ENCODE measurements at places on chromosomes 6 and 20. TPM values are rescaled to one million over a fixed set of nuclear protein-coding genes. Genes with fewer than 3 reads are reported as not detected.

GRCh38 chr20:53741726-53742028, 148.0 kb upstream of the ZNF217 start:
- DNase-seq, result no peak

DNA sequence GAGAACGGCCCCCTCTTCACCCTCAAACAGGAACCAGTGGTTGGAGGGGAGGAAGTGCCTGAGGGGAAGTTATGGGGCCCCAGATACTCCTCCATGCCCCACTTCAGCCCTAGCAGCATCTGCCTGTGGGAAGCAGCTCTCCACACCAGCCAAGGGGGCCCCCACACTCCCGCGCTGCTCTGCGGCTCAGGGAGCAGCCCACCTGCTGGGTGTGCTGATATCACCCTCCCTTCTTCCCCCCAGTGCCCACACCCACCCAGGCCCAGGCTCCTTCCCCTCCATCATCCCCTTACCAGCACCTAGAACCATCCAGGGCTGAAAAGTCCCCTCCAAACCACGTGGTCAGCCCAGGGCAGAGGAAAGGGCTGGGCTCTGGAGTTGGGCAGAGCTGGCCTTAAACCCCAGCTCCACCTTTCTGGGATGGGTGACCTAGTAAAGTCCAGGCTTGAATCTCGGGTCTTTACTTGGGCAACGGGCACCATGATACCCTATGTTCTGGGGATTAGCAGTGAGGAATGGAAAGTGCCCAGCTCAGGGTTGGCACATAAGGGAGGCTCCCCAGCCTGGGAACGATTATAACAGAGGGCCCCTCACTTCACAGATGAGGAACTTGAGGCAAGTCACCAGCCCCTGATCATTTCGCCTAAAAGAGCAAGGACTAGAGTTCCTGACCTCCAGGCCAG, 663 bp downstream of the LST1 start:
- no peak for DNase-seq

GRCh38 chr6:121506761-121507754, 71.6 kb downstream of the GJA1 start:
- peak; percentile 85 for DNase-seq

DNA sequence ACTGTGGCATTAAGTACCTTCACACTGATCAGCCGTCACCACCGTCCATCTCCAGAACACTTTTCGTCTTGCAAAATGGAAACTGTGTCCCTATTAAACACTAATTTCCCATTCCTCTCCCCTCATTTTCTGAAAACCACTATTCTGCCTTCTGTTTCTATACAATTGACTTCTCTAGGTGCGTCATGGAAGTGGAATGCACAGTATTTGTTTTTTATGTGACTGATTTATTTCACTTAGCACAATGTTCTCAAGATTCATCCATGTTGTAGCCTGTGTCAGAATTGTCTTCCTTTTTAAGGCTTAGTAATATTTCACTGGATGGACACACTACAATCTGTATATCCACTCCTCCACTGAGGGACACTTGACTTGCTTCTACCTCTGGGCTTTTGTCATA, 53.8 kb upstream of the PDE10A start:
- no peak for DNase-seq

DNA sequence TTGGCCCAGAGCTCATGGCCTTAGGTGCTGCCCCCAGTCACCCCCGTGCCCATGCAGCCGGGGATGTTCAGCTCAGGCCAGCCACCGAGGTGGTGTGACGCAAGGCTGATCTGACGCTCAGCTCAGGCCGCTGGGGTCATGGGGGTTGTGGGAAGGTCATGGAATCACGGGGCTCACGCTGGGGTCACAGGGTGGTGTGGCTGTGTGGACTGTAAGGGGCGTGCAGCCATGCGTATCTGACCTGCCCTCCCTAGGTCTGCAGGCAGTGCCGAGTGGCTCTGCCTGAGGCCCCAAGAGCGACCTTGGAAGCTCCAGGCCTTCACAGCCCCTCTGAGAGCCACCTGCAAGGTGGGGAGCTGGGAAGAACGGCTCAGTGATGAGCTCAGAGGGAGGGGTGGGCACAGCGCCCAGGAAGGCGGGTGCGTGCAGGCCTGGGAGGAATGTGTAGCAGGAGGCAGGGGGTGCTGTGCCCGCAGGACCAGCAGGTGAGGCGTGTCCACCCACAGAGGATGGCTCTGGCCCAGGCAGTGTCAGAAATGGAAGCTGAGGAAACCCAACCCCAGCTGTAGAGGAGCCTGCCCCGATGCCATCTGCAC, 27.8 kb downstream of the CHRNA4 start:
- no peak for DNase-seq

DNA sequence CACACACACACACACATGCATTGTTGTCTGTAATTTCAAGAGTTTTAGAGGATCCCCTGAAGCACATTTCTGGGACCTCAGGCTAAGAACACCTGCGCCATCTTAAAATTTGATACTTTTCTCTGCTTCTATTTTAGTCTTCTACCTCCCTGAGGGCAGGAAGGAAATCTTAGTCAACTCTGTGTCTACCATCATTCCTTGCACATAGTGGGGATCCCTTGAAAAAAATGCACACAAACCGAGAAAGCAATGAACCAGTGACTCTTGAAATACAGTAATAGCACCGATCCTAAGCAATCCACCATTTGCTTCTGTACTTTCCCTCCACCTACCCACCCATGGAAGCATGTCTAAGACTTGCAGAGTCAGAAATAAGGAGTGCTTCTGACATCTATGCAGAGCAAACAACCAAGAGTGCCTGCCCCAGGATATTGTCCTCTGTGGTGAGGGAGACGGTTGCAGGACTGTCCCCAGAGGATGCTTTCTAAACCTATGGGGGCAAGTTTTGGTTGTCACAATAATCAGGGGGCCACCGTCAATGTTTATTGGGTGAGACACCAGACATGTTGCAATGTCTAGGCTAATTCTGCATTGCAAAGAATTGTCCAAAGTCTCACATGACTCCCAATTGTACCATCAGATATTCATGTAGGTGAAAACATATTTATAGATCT, 208.0 kb upstream of the TAB2 start:
- no peak for DNase-seq

- no peak for DNase-seq
These were observed 29.9 kb downstream of the SEL1L2 start for GRCh38 chr20:13960525-13960924.

Gene GABBR1
- total RNA-seq, result 6.4 TPM

DNA sequence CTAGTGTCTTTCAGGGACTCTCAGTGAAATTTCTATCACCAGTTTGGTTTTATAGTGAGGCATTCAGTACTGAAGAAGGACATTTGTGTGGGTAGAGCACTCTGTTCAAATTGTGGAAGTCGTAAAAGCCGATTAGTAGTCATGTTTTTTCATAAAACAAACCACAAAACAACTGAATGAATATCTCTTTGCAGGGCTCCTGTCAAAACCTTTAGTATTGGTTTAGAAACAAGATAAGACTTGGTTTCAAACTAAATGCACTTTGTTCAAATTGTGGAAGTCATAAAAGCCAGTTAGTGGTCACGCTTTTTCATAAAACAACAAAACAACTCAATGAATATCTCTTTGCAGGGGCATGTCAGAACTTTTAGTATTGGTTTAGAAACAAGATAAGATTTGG, 23.8 kb downstream of the ADGRF4 start:
- DNase-seq, result no peak

Gene PPP1R14C
- 26.3 TPM for total RNA-seq

Gene PAX1
- not detected for total RNA-seq

- DNase-seq, result no peak
These were observed 159.8 kb upstream of the CDH4 start for GRCh38 chr20:61092251-61092650.

DNA sequence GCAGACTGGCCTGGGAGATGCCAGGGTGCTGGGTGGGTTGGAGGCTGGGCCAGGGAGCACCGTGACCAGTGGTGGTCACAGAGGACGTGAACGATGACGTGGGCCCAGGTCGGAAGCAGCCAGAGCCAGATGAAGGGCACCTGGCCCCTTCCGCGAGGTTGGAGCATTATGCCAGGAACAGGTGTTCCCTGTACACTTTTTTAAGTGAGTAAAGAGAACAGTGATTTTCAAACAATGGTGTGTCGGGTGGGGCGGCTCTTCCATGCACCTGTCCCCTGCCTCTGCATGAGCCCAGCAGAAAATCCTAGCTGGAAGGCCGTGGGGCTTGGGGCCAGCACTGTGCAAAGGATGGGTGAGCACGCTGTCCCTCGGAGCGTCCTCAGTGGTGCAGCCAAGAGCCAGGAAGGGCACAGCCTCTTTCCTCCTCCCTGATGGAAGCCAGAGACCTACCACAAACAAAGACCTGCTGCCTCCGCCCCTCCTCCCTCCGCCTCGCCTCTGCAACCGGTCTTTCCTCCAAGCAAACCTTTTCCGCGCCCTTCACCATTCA, 350.5 kb downstream of the ZFAND3 start:
- no peak for DNase-seq

GRCh38 chr20:50260479-50261221, 70.0 kb downstream of the CEBPB start:
- no peak for DNase-seq

DNA sequence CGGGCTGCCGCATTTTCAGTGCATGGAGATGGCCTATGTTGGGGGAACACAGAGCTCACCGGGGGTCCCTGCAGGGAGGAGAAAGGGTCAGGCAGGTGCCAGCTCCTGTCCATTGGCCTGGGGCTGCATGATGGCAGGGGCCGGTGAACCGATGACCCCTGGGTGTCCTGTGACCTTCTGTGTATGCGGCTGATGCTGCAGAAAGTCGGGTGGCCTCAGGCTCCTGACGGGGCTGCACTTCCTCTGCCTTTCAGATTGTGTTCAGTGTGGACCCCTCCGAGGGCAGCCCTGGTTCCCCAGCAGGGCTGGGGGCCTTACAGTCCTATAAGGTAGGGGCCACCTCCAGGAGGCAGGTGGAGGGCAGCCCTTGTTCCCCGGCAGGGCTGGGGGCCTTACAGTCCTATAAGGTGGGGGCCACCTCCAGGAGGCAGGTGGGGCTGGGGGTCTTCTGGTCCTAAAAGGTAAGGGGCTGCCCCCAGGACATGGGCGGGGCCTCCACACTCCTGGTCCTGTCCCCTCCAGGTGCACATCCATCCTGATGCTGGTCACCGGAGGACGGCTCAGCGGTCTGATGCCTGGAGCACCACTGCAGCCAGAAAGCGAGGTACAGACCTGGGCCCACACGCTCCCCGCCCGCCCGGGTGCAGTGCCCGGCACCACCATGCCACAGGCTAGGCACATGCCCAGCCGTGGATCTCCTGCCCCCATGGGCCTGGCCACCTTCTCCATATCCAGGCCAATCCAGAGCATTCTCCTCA, 11.0 kb upstream of the TNFRSF6B start:
- DNase-seq, result no peak

GRCh38 chr6:154356690-154357089, at the start of gene IPCEF1:
Gene IPCEF1 (minus strand): TSS chr6:154356803. CDS start chr6:154265947, 90,856 bp downstream.
- DNase-seq, result no peak

GRCh38 chr6:90078513-90079289, 184.4 kb downstream of the GJA10 start:
- no peak for DNase-seq

Gene SLCO4A1
- 48.3 TPM for total RNA-seq

Gene CDC40
- total RNA-seq, result 14.1 TPM

All from epithelial cell of proximal tubule (primary cell).